B cell (primary cell): ENCODE measurements at places on chromosomes 11 and 22. TPM values are rescaled to one million over a fixed set of nuclear protein-coding genes. Genes with fewer than 3 reads are reported as not detected.

- DNase-seq: no peak
- H3K4me1 ChIP-seq: no peaks in the 10 kb centered on the region
- no peaks in the 10 kb centered on the region for H3K36me3 ChIP-seq
- H3K27ac ChIP-seq: no peak overlapping the region
- no peak overlapping the region for H3K4me3 ChIP-seq
Observed at GRCh38 chr11:134537296-134537695, 125.3 kb upstream of the B3GAT1 start.

- no peaks in the 10 kb centered on the region for H3K36me3 ChIP-seq
- no peak overlapping the region for H3K4me3 ChIP-seq
- peaks cover 15% of the 10 kb centered on the region for H3K4me1 ChIP-seq
- DNase-seq: peak; percentile 35
Observed at GRCh38 chr11:45801723-45802315, 3.1 kb upstream of the SLC35C1 start.

- H3K4me3 ChIP-seq: no peak overlapping the region
- no peaks in the 10 kb centered on the region for H3K4me1 ChIP-seq
- H3K36me3 ChIP-seq: no peaks in the 10 kb centered on the region
- H3K27ac ChIP-seq: no peak overlapping the region
- DNase-seq: no peak
Observed at GRCh38 chr11:112828421-112828820, 132.8 kb upstream of the NCAM1 start.

- no peak overlapping the region for H3K27ac ChIP-seq
- H3K36me3 ChIP-seq: no peaks in the 10 kb centered on the region
- no peaks in the 10 kb centered on the region for H3K4me1 ChIP-seq
- no peaks in the 10 kb centered on the region for H3K27me3 ChIP-seq
- DNase-seq: no peak
Observed at GRCh38 chr11:17561526-17561925, 14.5 kb downstream of the OTOG start.

DNA sequence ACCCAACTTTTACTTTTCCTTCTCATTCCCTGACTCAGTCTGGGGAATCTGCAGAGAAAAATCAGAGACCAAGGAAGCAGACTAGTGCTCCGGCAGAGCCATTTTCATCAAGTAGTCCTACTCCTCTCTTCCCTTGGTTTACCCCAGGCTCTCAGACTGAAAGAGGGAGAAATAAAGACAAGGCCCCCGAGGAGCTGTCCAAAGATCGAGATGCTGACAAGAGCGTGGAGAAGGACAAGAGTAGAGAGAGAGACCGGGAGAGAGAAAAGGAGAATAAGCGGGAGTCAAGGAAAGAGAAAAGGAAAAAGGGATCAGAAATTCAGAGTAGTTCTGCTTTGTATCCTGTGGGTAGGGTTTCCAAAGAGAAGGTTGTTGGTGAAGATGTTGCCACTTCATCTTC, 37.2 kb downstream of the KMT2A start:
- H3K4me1 ChIP-seq: no peaks in the 10 kb centered on the region
- no peak overlapping the region for H3K4me3 ChIP-seq
- peaks cover 15% of the 10 kb centered on the region for H3K36me3 ChIP-seq
- H3K27me3 ChIP-seq: no peaks in the 10 kb centered on the region
- no peak overlapping the region for H3K27ac ChIP-seq
- DNase-seq: no peak

DNA sequence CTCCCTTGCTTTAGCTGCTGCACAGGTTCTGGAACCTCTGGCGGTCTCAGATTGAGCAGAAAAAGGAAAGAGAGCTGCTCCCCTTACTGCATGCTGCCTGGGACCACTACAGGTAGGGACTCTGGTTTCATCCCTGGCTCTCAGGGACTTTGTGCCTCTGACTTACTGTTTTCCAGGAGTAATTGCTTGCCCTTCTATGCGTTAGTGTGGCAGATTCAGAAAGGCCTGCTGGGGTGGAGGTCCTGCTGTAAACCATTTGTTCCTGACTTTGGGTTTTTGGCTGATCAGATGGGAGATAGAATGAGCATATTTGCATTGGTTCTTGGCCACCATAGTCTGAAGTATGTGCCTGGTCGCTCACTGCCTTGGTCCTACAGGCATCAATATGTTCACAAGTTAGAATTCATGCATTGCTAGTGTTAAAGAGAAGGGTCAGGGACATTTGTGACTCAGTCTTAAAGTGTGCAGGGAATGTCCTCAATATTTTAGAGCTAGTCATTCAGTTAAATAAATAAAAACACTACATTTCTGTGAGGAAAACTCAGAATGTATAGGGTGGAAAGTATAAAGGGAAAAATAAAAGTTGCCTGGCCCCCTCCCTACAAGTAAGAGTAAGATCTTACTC, 78.0 kb downstream of the PISD start:
- no peak overlapping the region for H3K4me3 ChIP-seq
- no peaks in the 10 kb centered on the region for H3K27me3 ChIP-seq
- no peak for DNase-seq
- H3K27ac ChIP-seq: no peak overlapping the region

DNA sequence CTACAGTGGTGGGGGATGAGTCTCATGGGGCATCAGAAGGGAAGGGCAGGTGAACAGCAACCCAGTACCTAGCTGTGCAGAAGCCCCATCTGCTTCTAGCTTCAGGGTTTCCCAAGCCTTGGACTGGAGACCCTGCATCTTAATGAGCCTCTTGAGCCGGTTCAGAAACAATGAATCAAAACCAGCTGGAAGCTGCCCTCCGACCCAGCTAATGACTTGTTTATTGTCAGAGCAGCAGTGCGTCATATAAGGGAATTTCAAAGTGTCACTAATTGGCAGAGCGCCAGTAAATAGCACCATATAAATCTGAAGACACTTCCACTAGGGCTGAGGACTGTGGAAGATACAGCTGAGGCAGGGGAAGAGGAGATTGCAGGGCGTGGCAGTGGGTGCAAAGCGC, 57.5 kb downstream of the RPUSD4 start:
- no peaks in the 10 kb centered on the region for H3K36me3 ChIP-seq
- H3K27me3 ChIP-seq: no peaks in the 10 kb centered on the region
- H3K4me3 ChIP-seq: no peak overlapping the region

GRCh38 chr11:115920841-115921480, 416.7 kb upstream of the CADM1 start:
- H3K27ac ChIP-seq: no peak overlapping the region
- H3K4me3 ChIP-seq: no peak overlapping the region
- no peaks in the 10 kb centered on the region for H3K4me1 ChIP-seq
- no peaks in the 10 kb centered on the region for H3K27me3 ChIP-seq
- no peak for DNase-seq
- no peaks in the 10 kb centered on the region for H3K36me3 ChIP-seq

- DNase-seq: no peak
- H3K27me3 ChIP-seq: no peaks in the 10 kb centered on the region
- H3K27ac ChIP-seq: no peak overlapping the region
- no peak overlapping the region for H3K4me3 ChIP-seq
Observed at GRCh38 chr22:40116496-40117200, 61.1 kb upstream of the TNRC6B start.

DNA sequence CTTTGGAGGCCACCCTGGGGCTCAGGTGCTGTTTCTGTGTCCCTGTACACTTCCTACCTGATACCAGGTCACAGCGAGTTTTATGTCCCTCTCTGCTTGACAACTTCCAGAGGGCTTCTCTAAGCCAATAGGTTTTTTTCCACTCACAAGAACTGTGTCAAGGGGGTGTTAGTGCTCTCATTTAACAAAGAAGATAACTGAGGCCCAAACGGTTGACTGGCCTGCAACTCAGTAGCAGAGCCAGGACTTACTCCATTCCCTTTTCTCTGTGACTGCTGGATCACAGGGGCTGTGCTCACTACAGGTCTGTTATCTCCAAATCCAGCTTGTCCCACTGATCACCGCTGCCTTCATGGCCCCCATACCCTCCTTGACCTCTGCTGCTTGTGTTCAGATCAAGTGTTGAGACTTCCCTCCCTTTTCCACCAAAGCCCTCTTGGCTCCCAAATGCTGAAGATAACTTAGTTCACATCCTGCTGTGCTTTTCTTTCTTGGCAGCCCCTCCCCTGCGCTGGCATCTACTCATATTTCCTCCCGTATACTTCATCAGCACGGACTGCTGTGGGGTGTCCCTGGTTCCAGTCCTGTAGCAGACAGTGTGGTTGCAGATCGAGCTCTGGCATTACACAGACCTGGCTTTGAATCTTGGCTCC, 41.3 kb downstream of the POU2F3 start:
- no peak overlapping the region for H3K27ac ChIP-seq
- no peaks in the 10 kb centered on the region for H3K4me1 ChIP-seq
- H3K36me3 ChIP-seq: no peaks in the 10 kb centered on the region
- no peaks in the 10 kb centered on the region for H3K27me3 ChIP-seq

DNA sequence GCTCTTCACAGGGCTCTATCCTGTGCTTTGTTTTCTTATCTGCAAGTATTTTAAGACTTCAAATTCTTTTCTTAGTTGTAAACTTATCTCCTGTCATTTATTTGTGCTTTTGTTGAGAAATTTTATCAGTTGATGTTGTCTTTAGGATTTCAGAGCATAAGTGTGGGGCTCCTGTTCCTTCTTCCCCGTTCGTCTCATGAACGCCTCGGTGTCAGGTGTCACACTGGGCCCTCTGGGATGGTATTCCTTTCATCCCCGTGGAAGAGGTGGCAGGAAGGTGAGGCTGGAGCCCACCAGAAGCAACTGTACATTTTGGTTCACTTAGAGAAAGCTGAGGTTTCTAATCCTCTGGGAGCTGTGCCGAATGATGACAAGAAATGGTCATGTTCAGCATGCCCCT, 17.9 kb downstream of the NADSYN1 start:
- H3K36me3 ChIP-seq: peaks cover 1% of the 10 kb centered on the region
- H3K27me3 ChIP-seq: no peaks in the 10 kb centered on the region
- DNase-seq: no peak
- no peaks in the 10 kb centered on the region for H3K4me1 ChIP-seq
- no peak overlapping the region for H3K4me3 ChIP-seq
- no peak overlapping the region for H3K27ac ChIP-seq

Gene GLYATL1
- not detected in 2 replicates for total RNA-seq

Gene PANX1
- 10.3 and 10.7 TPM in 2 replicates for total RNA-seq

Gene APOBEC3B
- total RNA-seq: 7.9 and 9.8 TPM in 2 replicates

Gene MTCH2
- 26.9 and 30.9 TPM in 2 replicates for total RNA-seq
